ENCODE measurements at places on chromosomes 3 and 15. TPM values are rescaled to one million over a fixed set of nuclear protein-coding genes. Genes with fewer than 3 reads are reported as not detected.

Gene ILDR1
- total RNA-seq: not detected

Gene CXCR6
- not detected for total RNA-seq

Gene SLC15A2
- 0.50 TPM for total RNA-seq

Gene PLSCR4
- 20.3 TPM for total RNA-seq

Gene COL7A1
- 22.5 TPM for total RNA-seq

Gene ARGFX
- not detected for total RNA-seq

Gene ZPLD1
- not detected for total RNA-seq

Gene LRRC15
- 0.73 TPM for total RNA-seq

Gene LPP
- 61.9 TPM for total RNA-seq

Gene SELENOK
- total RNA-seq: 10.9 TPM

Gene MASP1
- 178 TPM for total RNA-seq

Gene KLHL40
- total RNA-seq: not detected
